Cardiac muscle cell (in vitro differentiated cells and primary cell): ENCODE measurements at places on chromosomes 6 and 20.

GRCh38 chr6:161736326-161736725 is 462.5 kb upstream of the AGPAT4 start:
- no peak for DNase-seq

DNA sequence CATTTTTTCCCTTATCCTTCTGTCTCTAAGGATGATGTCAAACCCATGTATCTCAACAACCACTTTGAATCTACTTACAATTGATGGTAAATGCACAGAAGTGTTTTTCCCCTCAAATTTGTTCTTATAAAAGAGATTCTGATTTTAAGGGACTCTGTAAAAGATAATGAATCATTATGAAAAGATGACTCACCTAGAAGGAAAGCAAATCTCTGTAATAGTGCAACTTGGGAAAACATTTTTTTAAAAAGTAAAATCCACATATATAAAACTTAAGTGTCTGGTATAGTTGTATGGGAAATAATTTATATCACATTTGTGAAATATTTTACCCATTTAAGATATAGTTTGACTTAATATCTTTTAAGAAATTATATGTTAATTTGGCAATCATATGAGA is 137.0 kb downstream of the TINAG start:
- no peak for DNase-seq

DNA sequence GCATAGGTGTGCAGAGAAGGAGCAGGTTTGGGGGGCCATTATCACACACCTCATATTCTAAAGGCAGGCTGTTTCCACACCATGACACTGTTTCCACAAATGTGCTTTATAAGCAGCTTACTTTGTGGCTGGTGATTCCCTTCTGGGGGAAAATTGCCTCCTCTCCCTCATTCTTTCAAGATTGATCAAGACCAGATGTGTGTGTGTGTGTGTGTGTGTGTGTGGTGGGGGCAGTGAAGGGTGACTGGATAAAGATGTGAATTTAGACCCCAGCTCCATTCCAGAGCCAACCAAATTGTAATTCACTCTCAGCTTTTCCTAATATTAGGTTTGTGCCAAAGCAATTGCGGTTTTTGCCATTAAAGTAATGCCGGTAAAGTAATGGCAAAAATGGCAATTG is 45.6 kb downstream of the EDN3 start:
- no peak for DNase-seq

GRCh38 chr20:38961530-38962043 is 557 bp upstream of the DHX35 start:
- DNase-seq, result no peak

DNA sequence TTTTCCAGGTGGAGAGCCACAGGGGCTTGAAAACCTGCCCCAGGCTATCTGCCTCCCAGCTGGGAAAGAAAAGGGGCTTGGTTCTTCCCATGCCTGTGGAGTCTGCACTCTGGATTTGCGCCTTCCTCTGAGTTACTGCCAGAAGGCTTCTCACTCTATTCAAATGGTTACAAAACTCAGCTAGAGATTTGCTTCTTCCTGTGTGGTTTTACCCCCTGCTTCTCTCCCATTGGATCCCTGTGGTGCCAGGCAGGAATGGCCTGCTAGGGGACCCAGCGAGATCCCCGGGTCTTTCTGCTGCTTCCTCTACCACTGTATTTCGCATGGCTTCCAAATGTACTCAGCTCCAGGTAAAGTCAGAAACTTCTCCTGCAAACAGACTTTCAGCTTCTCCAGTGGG is 192.0 kb upstream of the HS3ST5 start:
- no peak for DNase-seq

- DNase-seq, result peak; percentile 89
Observed at GRCh38 chr6:16331384-16332174, 93.2 kb downstream of the GMPR start.

DNA sequence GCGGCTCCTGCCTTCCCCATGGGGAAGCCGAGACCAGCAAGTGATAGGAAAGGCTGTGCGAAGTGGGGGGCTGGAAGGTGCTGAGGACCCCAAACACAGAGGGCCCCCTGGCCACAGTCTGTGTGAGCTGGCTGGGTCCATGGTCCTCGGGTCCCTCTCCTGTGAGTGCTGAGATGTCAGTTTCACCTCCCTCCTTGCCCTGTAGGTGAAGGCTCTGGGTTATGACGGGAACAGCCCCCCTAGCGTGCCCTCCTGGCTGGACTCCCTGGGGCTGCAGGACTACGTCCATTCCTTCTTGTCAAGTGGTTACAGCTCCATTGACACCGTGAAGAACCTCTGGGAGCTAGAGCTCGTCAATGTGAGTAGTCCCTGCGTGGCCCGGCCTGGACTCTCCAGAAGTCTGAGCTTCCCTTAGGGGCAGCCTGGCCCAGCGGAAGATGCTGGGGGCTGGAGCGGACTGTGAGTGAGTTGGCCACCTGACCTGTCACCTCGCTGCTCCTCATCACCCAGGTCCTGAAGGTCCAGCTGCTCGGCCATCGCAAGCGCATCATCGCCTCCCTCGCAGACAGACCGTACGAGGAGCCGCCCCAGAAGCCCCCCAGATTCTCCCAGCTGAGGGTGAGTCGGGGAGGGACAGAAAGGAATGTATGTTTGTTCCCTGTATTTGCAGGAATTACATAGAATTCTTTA is 61.7 kb downstream of the TCP11 start:
- DNase-seq, result no peak

GRCh38 chr6:7893342-7893741 is 17.2 kb downstream of the TXNDC5 start:
- DNase-seq, result no peak

DNA sequence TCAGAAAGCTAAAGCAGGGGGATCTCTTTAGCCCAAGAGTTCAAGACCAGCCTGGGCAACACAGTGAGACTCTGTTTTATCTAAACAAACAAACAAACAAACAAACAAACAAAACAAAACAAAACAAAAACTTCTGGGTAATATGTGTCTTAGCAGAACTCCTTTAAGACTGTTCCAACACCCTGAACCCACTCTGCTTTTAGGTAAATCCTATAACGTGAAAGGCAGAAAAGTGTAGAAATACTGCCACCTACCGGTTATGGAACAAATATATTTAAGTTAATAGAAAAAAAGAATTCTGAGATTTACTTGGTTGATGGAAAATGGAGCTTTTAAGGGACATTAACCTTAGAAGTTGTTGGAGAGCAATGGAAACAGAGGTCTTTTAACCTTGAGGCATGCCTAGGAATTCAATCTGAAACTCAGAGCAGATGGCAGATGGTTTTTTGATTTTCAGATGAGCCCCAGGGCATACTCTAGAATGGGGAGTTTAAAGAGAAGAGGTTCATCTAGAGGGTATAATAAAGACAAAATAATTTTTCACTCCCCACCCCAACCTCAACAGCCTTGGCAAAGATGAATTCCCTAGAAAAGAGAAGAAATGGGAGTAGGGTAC is 38.5 kb downstream of the SOD2 start:
- DNase-seq, result peak; percentile 84

DNA sequence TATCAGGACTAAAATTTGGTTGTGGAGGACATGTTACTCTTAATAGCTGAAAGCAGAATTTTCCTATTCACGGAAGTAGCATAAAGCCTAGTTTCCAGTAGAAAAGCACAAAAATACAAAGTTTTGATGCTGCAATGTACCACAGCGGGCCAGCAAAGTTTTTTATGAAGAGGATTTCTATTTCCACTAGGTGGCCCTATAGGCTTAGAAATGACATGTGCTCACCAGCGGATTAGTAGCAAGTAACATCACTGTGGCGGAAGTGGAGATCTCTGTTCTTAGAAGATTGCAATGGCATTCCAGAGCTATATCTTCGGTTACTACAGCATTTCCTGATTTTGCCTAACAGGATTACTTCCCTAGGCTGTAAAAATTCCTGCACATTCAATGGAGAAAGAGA is 1219.0 kb upstream of the EYS start:
- no peak for DNase-seq

DNA sequence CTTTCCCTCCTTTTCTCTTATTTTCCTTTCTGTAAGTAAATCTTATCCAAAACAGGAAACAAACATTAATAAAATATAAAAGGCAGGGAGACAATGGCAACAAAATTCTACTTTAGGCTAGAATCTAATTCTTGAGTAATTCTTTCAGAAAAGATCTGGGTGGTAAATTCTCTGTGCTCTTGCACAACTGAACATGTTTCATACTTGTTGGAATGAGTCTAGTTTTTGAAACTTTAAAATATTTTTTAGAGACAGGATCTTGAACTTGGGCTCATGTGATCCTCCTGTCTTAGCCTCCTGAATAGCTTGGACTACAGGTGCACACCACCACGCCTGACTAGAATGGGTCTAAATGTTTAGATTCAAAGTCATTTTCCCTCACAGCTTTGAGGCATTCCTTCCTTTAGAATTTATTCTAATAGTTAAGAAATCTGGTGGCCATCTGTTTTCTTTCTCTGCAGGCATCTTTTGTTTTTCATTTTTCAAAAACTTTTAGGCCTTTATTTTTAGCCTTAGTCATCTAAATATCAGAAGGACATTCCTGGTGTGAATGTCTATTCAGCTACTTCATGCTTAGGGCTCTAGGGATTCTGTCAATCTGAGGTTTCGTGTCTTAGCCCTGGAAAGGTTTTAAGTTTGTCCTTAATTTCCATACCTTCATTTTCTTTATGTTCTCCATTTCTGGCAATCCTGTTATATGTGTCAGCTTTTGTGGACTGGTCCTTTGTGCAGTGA is 76.5 kb downstream of the CDKAL1 start:
- DNase-seq, result no peak

GRCh38 chr6:168183613-168183970 is 104.6 kb upstream of the FRMD1 start:
- DNase-seq, result no peak

DNA sequence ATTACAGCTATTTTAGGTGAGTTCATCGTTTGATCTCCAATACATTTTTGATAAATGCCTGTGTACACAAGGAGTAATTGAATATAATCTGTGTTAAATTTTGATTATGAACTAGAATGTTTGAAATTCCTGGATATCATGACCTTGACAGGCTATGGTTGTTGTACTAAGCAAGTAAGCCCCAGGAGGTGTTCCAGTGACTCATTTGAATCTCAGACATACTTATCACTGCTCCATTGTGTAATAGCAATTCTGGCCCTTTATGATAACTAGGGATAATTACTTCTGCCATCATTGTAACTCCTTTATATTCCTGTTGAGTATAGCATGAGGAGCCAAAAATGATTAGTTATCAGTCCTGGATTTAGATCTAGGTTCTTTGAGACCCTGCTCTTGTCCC is 1424.6 kb upstream of the ADGRB3 start:
- DNase-seq, result peak; percentile 39

DNA sequence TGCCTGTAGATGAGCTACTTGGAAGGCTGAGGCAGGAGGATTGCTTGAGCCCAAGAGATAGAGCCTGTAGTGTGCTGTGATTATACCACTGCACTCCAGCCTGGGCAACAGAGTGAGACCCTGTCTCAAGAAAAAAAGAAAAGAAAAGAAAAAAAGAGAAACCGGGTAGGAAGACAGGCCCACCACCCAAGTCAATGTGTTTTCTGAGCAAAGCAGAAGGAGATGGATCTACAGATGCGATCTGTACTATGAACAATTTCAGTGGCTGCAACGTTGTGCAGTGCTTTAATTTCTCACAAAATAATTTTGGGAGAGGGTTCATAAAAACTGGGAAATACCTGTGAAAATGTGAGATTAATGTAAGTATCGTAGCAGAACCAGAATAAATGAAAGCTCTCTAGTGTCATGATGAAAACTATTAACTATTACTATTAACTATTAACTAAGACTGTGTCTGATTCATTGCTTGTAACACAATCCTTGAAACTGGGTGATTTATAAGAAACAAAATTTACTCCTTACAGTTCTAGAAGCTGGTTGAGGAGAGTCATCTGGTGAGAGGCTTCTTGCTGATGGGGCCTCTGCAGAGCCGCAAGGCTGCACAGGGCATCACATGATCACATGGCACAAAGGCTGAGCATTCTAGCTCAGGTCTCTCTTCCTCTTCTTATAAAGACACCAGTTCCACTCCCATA is 233.1 kb upstream of the ZNF217 start:
- DNase-seq, result no peak

DNA sequence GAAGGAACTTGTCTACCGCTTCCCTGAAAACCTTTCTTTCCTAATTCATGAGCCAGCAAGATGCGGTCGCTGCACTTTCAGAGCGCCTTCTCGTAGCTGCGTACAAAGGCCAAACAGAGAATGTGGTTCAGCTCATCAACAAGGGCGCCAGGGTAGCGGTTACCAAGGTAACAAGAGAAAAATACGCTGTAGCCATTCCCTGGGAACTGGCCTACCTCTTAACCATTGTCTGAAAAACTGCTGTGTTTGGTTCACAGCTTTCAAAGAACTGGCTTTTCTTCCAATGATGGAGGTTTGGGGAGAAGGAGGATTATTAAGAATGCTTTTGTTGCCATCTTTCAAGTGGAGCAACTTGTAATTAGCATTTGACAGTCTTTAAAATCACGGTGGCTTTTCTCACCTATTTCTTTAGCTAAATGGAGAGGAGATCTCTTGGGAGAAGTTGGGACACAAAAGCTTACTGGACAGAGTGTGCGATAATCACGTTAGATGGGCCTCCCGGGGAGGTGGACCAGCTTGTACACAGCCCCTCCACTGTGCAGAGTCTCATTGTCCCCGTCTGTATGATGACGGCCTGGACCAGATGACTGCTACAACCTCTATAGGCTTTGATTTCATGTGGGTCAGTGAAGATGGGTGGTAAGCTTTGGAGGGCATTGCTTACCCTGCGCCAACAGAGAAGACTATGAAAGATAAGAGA is 71.5 kb downstream of the LYRM2 start:
- no peak for DNase-seq

DNA sequence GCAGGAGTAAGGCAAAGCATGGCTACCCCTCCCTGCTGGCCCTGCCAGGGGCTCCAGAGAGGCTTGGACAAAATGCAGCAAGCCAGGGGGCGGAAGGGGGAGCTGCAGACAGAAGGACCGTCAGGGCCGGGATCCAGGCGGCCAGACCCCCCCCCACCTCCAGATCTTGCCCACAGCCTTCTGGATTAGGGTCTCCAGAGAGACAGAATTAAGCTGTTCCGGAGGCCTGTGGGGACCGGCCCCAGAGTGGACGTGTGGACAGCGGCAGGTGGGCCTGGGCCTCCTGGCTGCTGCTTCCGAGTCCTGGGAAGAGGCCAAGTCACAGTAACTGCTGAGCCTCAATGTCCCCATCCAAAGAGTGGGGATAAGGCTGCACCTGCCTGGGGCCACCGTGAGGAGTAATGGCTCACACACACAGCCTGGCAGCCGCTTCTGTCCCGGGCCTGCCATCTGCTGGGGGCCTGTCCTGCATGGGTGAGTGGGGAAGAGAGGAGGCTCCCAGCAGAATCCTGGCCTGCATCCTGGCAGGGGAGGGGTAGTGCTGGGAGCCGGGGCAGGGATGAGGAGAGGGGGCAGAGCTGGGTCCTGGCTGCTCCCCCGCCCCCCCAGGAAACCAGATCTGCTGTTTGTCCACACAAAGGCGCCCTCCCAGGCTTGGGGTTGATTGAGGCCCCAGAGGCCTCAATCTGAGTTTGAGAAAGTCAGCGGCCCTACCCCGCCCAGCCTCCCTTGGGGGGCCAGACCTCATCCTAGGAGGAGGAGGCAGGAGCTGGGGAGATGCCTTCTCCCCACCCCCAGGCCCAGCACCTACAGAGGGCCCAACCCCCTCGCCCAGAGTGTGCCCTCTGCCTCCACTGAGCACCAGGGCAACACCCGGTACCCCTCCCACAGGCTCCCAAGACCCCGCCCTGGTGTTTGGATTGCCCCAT is 3.9 kb downstream of the LAMA5 start:
- DNase-seq, result no peak
